Hematopoietic multipotent progenitor cell treated with erythropoietin and hydrocortisone succinate and interleukin-3 and kit ligand, for 8 days (in vitro differentiated cells): ENCODE measurements at places on chromosomes 5 and 9.

DNA sequence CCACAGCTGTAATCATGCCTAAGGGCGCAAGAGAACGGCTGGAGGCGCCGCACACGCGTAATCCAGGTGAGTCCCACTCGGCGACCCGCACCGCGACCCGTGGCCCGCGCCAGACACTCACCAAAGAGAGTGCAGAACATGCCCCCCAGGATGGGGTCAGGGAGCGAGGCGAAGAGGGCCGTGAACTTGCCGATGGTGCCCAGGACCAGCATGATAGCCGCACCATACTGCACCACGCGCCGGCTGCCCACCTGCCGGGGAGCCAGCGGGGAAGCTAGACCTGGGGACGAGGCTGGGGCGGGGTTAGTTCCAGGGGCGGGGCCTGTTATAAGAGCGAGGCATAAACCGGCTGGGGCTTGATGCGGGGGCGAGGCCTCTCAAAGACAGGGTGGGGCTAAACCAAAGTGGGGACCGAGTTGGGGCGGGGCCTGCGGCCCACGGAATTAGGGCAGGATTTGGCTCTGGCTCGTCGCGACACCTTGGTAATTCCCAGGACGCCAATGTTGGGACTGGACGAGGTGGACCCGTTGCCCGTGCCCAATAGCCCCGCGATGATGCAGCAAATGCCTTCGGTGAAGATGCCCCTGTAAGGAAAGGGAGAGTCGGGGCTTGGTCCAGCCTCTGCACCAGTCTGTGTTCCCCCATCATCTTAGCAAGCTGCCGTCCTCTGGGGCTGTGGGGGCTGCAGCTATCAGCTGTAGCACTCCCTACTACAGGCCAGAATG is 4.8 kb downstream of the SLC23A1 start:
- DNase-seq: no peak

- peak; percentile 45 for DNase-seq
These were observed 215.3 kb downstream of the MLLT3 start for GRCh38 chr9:20407013-20407412.

GRCh38 chr5:56244627-56245026 is 11.5 kb upstream of the ANKRD55 start:
- no peak for DNase-seq

- DNase-seq: no peak
These were observed 27.3 kb downstream of the SLC31A2 start for GRCh38 chr9:113178087-113178486.

- DNase-seq: peak; percentile 16
These were observed 975 bp downstream of the OCLN start for GRCh38 chr5:69493396-69494133.

GRCh38 chr9:123176949-123177348 is 91.4 kb downstream of the STRBP start:
- DNase-seq: no peak

DNA sequence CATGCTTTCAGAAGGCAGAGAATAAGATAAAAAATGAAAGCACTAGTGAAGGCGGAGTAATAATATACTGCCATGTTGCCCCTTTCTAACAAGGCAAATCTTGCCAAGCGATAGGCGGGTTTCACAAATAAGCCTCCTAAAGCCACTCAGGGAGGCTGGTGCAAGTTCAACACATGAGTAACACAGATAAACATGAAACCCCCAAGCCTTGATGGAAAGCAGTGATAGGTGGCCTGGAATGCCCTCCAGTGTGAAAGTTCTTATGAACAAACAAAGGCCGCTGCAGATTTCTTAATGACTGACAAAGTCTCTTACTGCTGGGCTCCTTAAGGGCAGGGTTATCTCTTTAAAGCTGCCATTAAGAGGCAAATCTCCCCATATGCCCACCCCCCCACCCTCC is 154.7 kb downstream of the ZDHHC21 start:
- peak; percentile 1 for DNase-seq

- DNase-seq: no peak
These were observed 4.2 kb upstream of the NFIL3 start for GRCh38 chr9:91427873-91428272.

- DNase-seq: peak; percentile 81
These were observed at the start of gene IQGAP2 for GRCh38 chr5:76402886-76403765. TSS of gene IQGAP2 (plus strand) at chr5:76403285. CDS start at chr5:76403546, 261 bp downstream.

DNA sequence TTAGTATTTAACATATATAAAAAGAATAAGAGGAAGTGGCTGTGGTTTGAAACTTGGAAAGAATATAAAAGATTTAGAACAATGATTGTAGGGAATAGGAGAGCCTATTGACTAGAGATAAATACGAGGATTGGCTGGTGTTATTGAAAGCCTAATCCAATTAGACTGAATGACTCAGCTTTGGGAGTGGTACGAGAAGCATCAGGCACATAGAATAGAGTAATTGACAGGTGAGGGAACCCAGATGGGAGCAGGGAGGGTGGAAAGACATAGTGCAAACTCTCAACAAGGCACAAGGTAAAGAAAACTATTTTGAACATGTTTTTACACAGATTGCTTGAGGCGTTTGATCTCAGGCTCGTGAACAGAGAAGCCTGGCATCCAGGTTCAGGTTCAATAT is 338.9 kb upstream of the KLF9 start:
- no peak for DNase-seq

GRCh38 chr9:137108608-137109249 is 5.8 kb downstream of the DPP7 start:
- no peak for DNase-seq

- DNase-seq: no peak
These were observed 59.4 kb upstream of the GNA14 start for GRCh38 chr9:77707383-77708063.

GRCh38 chr5:117394506-117395157 is 820.0 kb upstream of the SEMA6A start:
- DNase-seq: no peak

DNA sequence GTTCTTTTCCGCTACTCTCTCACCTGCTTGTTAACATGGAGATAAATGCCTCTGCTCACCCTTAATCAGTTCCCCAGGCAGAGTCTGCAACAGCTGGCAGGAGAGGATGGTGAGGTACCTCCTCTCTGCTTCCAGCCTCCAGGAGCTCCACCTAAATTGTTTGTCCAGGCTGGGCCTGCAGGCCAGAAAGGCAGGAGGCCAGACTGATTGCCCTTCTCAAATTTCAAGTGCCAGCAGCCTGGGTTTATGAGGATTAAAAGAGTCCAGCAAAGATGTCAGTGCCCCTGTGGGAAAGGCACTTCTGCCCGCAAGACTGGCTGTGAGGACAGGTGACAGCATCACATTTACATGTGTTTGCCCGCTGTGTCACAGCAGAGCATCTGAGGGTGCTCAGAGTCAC is 19.8 kb downstream of the CORO2A start:
- DNase-seq: no peak

DNA sequence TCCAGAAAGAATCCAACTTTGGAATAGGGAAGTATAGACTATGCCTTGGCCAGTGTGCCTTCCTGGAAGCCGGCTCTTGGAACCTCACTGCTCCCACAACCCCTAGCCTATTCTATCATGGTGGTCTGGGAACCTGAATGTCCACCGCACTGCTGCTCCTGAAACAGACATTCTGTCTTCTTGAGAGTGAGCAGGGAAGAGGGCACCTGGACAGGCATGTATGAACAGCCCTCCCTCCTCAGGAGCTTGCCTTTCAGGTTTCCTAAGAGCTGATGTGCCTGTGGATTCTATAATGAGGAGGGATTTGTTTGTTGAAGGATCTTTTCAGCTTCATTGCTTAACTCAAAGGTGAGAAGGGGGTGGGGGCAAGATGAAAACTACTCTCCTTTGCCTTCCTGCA is 55.1 kb upstream of the XPA start:
- no peak for DNase-seq

DNA sequence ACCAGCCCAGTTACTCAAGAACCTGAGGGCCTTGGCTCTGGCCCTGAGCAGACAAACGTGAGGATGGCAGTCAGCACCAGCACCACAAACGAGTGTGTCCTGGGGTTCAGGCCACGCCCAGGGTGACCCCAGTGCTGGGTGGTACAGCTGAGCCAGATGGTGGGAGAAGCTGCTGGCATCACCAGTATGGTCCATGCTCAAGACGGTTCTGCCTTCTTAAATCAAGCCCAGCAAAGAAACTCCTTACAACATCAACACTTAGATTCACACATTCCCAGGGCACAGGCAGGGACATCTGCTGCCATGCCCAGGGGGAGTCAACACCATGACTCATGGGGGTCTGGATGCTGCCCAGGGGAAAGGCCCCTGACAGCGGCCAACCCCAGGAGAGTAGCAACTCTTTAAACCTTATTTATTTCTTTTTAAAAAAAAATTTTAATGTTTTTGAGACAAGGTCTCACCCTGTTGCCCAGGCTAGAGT is 31.3 kb downstream of the IPPK start:
- DNase-seq: no peak

GRCh38 chr5:96794757-96795156 is 13.0 kb downstream of the ERAP1 start:
- DNase-seq: no peak

GRCh38 chr9:109971226-109971625 is 191.2 kb downstream of the PALM2AKAP2 start:
- no peak for DNase-seq

GRCh38 chr9:35051069-35051967 is 21.1 kb downstream of the VCP start:
- peak; percentile 66 for DNase-seq

- DNase-seq: peak; percentile 54
These were observed 61.8 kb downstream of the PFDN1 start for GRCh38 chr5:140240987-140241706.

GRCh38 chr5:53817183-53817582 is 256.7 kb downstream of the NDUFS4 start:
- no peak for DNase-seq

- no peak for DNase-seq
These were observed 239.3 kb upstream of the PAPPA start for GRCh38 chr9:115914291-115914690.

GRCh38 chr5:16690243-16690852 is 73.6 kb upstream of the RETREG1 start:
- peak; percentile 45 for DNase-seq

DNA sequence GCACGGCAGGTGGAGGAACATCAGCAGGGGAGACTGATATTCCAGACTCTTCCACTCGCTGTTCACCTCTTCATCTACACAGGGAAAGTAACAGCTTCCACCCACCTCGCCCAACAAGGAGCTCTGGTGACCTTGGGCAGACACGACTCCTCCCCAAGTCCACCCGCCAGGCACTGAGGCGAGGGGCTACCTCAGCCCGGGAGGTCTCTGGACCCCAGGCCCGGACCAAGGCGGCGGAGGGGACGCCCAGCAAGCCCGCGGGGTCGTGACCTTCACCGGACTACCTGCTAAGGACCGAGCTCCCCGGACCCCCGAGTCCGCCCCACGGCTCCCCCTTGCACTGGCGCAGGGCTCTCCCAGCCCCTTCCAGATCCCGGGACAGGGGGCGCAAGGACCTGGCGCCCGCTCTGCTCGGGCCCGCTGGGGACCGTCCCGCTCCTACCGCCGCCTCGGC is 70.2 kb upstream of the LPCAT1 start:
- DNase-seq: no peak

GRCh38 chr5:86977190-86977589 is 290.5 kb upstream of the RASA1 start:
- no peak for DNase-seq

DNA sequence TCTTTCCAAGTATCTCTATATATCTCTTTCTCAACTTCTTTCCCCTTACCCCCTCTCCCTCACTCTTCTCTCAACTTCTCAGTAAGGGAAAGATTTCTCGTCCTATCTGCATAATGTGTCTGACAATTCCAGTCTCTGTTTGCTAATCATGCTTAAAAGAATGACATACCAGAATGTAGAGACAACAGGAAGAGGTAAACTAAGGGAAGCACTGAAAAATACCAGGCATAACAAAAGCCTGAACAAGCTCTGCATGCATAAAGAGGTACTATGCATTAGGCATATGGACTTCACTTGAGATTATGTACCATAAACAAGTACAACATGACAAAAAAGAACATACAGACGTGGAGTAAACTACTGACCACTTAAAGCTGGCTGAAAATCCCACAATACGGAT is 62.6 kb downstream of the SEMA5A start:
- DNase-seq: no peak

GRCh38 chr5:22500556-22500955 is 352.6 kb downstream of the CDH12 start:
- no peak for DNase-seq

- no peak for DNase-seq
These were observed 46.8 kb upstream of the FCN1 start for GRCh38 chr9:134964271-134965055.

- no peak for DNase-seq
These were observed 9.4 kb upstream of the TENT4A start for GRCh38 chr5:6703806-6704205.

- DNase-seq: no peak
These were observed 1095.1 kb downstream of the DTWD2 start for GRCh38 chr5:117893211-117893610.

DNA sequence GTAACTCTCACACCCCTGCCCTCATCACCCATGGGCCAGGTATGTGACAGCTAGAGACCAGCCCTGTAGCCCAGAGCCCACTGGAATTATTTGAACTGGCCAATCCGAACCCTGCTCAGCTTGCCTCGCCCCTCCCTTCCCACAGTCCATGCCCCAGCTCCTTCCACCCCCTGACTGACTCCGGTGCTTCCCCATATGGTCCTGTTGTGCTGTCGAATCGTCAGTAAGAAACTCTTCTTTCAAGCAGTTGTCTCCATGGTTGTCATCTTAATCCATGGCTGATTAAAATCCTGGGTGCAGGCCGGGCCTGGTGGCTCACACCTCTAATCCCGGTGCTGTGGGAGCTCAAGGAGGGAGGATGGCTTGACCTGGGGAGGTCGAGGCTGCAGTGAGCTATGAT is 118.5 kb downstream of the COL23A1 start:
- no peak for DNase-seq

GRCh38 chr5:148633067-148633377 is 21.3 kb downstream of the HTR4 start:
- DNase-seq: no peak

GRCh38 chr5:28903643-28904042 is 1865.3 kb upstream of the CDH9 start:
- DNase-seq: no peak

- DNase-seq: no peak
These were observed 42.9 kb upstream of the HAND1 start for GRCh38 chr5:154520861-154521453.

DNA sequence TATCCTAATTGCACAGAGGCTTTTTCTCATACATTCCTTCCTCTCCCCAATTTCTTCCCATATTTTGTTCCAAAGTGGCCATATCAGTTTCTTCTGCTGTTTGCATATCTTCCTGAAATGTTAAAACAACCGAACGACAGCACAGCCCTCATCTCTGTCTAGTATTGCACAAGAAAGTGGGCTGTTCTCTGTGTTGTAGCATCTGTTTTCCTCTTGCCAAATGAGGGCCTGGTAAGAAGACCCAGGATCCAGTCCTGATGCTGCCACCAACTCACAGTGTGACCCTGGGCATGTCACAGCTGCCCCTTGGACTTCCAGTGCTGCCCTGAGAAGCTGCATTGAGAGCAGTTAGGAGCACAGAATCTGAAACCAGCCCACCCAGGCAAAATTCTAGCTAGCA is 4.1 kb downstream of the SLC31A2 start:
- DNase-seq: no peak
